ENCODE measurements at places on chromosomes 13 and 19. TPM values are rescaled to one million over a fixed set of nuclear protein-coding genes. Genes with fewer than 3 reads are reported as not detected.

Gene TNNT1
- total RNA-seq: 0.36 TPM

Gene CPB2
- not detected for total RNA-seq

Gene NUDT19
- total RNA-seq: 25.3 TPM

Gene TLE6
- 1.1 TPM for total RNA-seq

Gene PGPEP1
- 14.6 TPM for total RNA-seq

Gene KLF2
- total RNA-seq: 2.2 TPM

Gene ZNF610
- total RNA-seq: 0.12 TPM

Gene JOSD2
- 44.0 TPM for total RNA-seq

GRCh38 chr13:97411984-97412383 lies 22.0 kb upstream of the RAP2A start:
- no peak for DNase-seq
- no peak overlapping the region for H3K27ac ChIP-seq
- no peak overlapping the region for H3K4me3 ChIP-seq
- H3K27me3 ChIP-seq: peaks cover 10% of the 10 kb centered on the region

- peak overlapping the region; percentile 99 for H3K27ac ChIP-seq
- peak; percentile 95 for DNase-seq
- peaks cover 3% of the 10 kb centered on the region for H3K27me3 ChIP-seq
- H3K4me1 ChIP-seq: peaks cover 47% of the 10 kb centered on the region
- H3K4me3 ChIP-seq: peak overlapping the region; percentile 95
Measured at GRCh38 chr19:58575183-58576041, 2.3 kb upstream of the MZF1 start.

DNA sequence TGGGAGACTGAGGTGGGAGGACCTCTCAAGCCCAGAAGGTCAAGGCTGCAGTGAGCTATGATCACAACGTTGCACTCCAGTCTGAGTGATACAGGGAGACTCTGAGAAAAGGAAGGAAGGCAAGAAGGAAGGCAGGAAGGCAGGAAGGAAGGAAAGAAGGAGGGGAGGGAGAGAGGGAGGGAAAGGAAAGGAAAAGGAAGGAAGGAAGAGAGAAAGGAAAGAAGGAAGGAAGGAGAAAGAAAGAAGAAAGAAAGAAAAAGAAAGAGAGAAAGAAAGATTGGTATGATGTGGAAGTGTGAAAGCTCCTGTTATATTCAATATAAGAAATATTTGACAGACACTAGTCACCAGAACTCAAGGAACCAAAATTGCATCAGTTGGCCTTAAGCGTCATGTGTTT lies 32.5 kb upstream of the CEBPG start:
- no peak overlapping the region for H3K27ac ChIP-seq
- H3K27me3 ChIP-seq: peaks cover 43% of the 10 kb centered on the region
- no peak overlapping the region for H3K4me3 ChIP-seq

- no peaks in the 10 kb centered on the region for H3K4me1 ChIP-seq
- no peaks in the 10 kb centered on the region for H3K27me3 ChIP-seq
- H3K36me3 ChIP-seq: no peaks in the 10 kb centered on the region
- H3K27ac ChIP-seq: peak overlapping the region; percentile 22
Measured at GRCh38 chr13:44331446-44331845, 42.2 kb upstream of the SERP2 start.

- peaks cover 6% of the 10 kb centered on the region for H3K27me3 ChIP-seq
- peak; percentile 84 for DNase-seq
- no peak overlapping the region for H3K27ac ChIP-seq
Measured at GRCh38 chr19:2391118-2391725, 31.2 kb downstream of the TMPRSS9 start.

DNA sequence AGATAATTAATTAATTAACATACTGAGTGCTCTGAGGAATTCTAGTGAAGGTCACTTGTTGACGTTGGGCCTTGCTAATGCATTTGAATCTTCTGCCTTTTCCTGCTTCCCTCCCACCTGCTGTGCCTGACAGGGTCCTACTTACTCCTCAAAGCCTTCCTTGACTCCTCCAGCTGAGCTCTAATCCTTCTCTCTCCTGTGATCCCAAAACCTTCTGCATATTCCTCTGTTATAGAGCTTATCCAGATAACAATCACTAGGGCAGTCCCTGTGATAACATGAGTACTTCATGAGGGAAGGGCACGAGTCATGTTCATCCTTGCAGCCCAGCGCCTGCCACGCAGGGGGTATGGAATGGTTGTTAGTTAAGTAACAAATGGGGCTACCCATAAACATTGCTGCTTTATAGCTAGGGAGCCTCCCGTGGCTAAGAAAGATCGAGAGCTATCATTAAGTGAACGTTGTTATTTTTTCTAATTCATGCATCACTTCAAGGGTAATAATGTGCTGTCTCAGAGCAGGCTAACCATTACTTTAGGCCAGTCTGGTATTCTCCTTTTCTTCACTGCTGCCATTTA lies 19.1 kb upstream of the SPATA13 start:
- DNase-seq: no peak
- no peak overlapping the region for H3K27ac ChIP-seq
- no peak overlapping the region for H3K4me3 ChIP-seq

DNA sequence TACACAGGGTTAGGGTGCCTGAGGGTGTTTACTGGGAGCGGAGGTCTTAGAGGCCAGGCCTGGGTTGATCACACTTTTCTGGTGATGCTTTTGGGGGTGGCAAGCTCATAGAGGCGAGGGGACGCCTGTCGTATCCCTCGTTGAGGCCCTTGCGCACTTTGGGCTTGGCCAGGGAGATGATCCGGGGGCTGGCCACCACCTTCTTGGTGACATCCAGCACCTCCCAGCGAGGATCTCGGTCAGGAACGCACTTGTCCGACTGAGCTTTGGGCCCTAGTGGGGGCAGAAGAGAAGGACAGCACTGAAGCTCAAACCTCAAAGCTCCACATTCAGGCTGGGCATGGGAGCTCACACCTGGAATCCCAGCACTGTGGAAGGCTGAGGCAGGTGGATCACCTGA lies 17.6 kb upstream of the MIER2 start:
- no peaks in the 10 kb centered on the region for H3K4me1 ChIP-seq
- H3K27me3 ChIP-seq: no peaks in the 10 kb centered on the region
- H3K4me3 ChIP-seq: no peak overlapping the region
- no peak overlapping the region for H3K27ac ChIP-seq
- H3K36me3 ChIP-seq: no peaks in the 10 kb centered on the region
- DNase-seq: no peak

DNA sequence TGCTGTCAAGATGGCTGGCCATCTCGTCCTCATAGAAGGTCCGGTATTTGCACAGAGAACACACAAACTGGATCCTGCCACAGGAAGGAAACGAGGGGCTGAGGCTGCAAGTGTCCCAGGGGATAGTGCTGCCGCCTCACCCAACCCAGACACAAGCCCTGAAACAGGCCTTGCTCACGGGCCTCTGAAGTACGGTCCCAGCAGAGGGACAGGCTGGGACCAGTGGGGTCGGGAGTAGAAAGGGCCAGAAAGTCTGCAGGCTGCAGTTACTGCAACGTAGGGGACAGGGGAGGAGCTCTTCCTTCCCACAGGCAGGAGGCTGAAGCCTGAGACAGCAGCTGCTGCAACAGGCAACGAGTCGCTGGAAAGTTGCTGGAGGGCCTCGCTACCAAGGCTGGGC lies 18.2 kb upstream of the AKAP8 start:
- H3K36me3 ChIP-seq: peaks cover 54% of the 10 kb centered on the region
- no peaks in the 10 kb centered on the region for H3K4me1 ChIP-seq
- H3K4me3 ChIP-seq: no peak overlapping the region
- DNase-seq: no peak

- no peak overlapping the region for H3K4me3 ChIP-seq
- no peak overlapping the region for H3K27ac ChIP-seq
Measured at GRCh38 chr13:26867451-26868091, 107.0 kb upstream of the GPR12 start.

GRCh38 chr19:43777163-43777695 lies 3.5 kb downstream of the KCNN4 start:
- H3K27me3 ChIP-seq: no peaks in the 10 kb centered on the region
- H3K4me1 ChIP-seq: peaks cover 56% of the 10 kb centered on the region
- peak overlapping the region; percentile 87 for H3K27ac ChIP-seq
- H3K36me3 ChIP-seq: peaks cover 73% of the 10 kb centered on the region
- peak; percentile 77 for DNase-seq
- peak overlapping the region; percentile 85 for H3K4me3 ChIP-seq

DNA sequence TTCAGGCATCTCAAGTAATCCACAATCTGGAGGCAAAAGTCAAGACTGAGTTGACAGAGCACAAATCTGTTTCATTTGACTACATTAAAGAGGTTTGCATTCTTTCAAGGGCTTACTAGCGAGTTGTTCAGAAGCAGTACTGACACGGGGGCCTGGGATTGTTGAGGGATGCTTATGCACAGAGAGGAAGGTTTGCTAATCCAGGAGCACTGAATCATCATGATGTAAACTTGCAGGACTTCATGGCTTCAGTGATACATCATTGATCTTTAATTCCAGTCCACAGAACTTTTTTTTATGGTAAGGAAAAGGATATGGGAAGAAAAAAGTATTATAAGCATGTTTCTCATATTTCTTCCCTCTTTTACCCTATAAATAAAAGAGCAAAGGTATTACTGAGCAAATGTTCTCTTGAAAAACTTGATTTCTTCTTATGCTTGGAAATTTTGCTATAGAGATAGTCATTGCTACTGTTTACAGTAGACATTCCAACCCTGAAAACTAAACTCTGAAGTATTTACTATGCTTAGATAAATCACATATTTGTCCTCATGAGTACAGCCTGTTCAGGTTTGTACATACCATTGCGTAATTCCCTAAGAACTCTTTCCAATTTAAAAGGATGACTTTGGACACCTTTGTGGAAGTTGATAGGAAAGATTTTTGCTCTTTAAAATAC lies 65.8 kb upstream of the KPNA3 start:
- H3K27ac ChIP-seq: no peak overlapping the region
- H3K36me3 ChIP-seq: no peaks in the 10 kb centered on the region
- no peak overlapping the region for H3K4me3 ChIP-seq
- peaks cover 7% of the 10 kb centered on the region for H3K27me3 ChIP-seq

- no peak overlapping the region for H3K27ac ChIP-seq
- H3K4me1 ChIP-seq: no peaks in the 10 kb centered on the region
- no peak overlapping the region for H3K4me3 ChIP-seq
- DNase-seq: no peak
Measured at GRCh38 chr13:83281654-83282053, 600.6 kb downstream of the SLITRK1 start.
